AG08396 (cell line): ENCODE measurements at places on chromosomes 5 and 9.

DNA sequence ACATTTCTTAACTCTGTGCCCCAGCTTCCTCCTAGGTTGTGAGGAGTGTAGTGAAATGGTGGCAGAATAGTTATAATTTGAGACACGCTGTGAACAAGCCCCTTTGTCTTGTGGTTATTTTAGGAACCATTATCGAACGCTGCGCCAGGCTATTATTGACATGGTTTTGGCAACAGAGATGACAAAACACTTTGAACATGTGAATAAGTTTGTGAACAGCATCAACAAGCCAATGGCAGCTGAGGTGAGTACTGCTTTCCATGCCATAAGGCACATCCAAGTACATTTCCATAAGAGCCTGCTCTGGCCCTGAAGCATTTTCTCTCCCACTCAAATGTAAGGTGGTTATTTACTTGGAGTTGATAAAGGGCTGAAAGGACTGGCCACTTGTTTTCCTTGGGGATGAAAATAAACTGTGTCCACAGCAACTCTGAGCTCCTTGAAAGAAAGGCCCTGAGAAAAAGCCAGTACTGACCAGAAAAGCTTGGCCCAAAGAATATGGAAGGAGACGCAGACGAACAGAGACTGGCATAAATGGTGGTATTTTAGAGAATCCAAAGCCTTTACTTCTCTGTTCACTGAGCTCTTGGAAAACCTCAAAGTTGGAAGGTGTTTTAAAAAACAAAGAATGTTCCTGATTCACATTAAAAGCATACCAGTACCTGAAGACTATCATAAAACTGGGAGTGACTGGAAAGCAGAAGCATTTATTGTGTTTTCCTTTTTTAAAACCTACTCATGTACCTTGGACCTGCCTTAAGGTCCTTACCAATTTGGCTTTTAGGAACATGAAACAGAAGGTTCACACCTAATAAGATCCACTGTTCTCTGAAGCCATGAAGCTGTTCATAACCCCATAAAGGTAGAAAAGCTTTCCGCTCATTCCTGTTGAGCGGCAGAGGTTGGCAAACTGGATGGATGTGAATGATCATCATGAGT lies 72.2 kb downstream of the WDR41 start:
- DNase-seq = no peak

GRCh38 chr9:35333551-35333950 lies 156.4 kb upstream of the RUSC2 start:
- peak; percentile 36 for DNase-seq

DNA sequence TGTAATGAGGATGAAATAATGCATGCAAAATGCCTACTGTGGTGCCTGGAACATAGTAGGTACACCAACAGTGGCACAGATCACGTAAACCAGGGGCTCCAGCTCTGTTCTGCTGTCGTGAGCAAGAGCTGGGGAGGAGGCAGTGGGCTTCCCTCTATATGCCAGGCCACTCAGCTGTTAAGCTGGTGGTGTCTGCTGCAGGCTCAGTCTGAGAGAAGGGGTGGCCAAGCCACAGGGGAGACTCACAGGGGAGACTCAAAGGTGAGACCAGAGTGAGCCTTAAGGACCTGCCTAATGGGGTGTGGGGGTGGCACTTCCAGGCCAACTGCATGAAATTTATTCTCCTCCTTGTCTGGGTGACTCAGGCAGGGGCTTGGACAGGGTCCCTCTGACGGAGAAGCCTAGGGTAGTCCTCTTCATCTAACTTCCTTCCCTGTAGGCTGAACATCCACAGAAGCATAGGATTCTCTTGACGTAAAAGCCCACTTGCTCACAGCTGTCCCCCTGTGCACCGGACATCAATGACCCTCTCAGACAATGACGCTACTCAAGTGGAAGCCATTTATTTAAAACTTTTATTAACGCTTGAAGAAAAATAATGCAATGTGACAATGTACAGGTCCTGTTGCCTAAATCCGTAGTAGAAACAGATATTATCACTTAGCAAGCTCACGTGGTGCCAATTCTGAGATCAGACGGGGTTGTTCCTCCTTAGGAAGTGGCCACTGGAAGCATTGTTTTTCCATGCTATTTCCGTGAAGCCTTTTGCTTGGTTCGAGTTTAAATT lies 13.9 kb downstream of the STC2 start:
- DNase-seq = no peak

DNA sequence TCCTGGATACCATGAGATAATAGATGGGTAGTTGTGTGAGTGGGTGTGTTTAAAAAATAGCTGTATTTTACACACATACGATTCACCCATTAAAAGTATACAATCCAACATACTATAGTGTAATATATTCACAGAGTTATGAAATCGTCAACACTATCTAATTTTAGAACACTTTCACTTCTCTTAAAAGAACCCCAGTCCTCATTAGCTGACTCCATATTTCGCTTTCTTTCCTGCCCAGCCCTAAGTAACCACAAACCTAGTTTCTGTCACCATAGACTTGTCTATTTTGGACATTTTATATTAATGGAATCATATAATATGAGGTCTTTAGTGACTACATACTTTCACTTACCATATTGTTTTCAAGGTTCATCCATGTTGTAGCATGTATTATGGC lies 63.8 kb upstream of the S1PR3 start:
- no peak for DNase-seq

DNA sequence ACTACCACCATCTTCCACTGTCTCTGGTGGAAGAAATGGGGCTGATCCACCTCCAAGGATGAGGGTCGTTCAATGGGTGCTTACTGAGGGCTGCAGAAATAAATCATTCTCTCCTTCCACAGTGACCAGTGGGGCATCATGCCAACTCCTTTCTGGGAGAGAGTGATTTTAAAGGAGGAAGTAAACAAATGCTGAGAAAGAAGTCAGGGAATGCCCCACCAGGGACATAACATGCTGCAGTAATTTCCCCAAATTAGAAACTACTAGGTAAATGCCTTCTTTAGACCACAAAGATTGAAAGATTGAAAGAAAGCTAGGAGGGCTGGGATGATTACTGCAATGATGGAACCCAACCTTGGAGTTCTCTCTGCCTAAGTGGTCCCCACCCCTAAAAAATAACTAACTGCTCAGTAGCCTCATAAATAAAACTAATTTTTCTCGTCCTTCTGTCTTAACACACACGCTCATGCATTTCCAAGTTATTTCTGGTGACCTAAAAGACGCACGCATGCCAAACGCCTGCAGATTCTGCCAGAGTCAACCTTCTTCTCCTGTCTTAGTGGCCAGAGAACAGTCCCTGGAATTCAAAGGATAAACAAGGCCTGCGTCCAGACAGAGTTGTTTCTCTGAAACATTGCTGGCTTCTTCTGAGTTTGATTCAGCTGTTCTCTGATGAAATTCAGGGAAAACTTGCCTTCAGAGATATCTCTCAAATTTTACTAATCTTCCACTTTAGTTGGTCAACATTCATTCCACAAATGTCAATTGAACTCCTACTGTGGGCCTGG lies 250.0 kb downstream of the NR3C1 start:
- peak; percentile 62 for DNase-seq

DNA sequence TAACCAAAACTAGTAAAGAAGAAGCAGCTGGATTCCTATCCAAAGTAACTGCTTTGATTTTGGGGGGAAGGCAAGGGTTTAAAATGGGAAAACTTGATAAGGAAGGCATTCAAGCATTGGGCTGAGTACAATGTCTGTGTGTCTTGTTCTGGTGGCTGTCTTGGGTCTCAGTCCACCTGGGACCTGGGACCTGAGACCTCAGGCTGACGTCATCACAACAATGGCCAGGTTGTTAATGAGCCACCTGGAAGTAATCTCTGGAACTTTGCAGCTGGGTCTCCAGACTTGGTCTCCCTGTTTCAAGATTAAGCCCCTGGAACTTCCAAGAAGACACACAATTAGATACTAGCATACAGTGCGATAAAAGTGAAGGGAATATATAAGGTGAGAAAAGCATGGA lies 157.5 kb downstream of the PIK3R1 start:
- DNase-seq = no peak

DNA sequence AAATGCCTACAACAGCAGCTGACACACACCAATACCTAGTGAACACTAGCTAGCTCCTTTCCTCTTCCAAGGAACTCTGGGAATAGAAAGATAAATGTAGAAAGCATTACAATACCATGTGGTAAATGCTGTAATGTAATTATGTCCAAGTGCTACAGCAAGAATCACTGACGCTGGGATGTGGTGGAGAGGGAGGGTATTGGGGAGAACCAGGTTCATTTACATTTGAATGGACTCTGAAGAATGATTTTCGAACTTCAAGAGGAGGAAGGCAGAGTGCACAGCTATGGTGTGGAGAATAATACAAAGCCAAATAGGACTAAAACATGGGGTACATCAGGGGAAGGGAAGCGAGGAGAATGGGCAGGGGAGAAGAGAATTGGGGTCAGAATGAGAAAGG lies 158.0 kb downstream of the CDK5RAP2 start:
- DNase-seq = no peak

- no peak for DNase-seq
Observed at GRCh38 chr5:158701406-158702177, 398.1 kb downstream of the EBF1 start.

DNA sequence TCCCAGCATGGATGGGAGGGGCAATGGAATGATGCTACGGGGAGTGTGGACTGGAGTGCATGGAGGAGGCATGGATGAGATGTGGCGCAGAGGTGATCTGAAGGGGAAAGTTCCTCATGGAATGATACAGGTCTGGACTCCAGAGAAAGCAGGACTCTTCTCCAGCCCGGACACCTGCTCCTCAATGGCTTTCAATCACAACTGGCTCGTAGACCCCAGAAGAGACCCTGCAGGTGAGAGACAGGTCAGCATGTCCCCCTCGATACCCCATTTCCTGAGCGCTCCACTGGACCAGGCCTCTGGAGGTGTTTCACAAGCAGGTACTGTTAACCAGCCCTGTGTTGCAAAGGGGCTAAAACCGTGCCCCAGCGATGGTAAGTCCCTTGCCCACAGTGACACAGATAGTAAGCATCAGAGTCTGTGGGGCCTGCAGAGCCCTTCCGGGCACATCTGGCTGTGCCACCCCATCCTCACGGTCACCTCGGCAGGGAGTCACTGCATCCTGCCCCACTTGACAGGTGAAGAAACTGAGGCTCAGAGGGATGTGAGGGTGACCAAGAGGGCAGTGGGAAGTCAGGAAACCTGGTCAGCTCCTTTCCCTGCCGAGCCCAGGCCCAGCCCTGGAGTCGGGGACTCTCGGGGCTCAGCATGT lies 5.5 kb upstream of the DPM2 start:
- no peak for DNase-seq

DNA sequence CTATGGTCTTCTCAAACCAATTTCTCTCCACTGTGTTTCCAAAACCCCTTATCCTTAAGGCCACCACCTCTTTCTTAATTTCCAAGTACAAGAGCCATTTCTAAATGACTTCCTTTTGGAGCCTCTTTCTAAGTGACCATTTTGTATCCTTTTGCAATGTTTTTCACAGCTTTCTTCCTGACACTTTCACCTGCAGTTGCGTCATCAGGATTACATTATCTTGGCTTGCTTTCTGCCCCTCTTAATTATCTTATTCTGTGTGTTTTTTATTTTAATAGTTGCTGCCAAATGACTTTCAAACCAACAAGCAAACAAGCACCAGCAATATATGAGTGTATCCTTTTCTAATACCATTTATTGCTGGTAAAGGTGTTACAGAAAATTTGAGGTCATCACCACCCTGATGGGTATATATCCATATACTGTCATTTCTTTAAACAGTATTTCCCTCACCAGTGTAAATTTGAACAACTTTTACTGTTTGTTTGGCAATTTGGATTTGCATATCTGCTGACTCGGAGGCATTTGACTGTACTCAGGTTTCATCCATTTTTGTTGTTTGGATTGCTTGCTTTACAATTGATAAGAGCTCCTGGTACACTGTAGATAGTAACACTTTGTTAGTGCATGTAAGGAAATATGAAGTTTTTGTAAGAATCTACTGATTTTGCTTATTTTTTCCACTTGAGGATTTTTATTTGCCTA lies 5.4 kb upstream of the ANXA1 start:
- DNase-seq = no peak

- no peak for DNase-seq
Observed at GRCh38 chr9:110995420-110996340, 42.6 kb downstream of the LPAR1 start.

DNA sequence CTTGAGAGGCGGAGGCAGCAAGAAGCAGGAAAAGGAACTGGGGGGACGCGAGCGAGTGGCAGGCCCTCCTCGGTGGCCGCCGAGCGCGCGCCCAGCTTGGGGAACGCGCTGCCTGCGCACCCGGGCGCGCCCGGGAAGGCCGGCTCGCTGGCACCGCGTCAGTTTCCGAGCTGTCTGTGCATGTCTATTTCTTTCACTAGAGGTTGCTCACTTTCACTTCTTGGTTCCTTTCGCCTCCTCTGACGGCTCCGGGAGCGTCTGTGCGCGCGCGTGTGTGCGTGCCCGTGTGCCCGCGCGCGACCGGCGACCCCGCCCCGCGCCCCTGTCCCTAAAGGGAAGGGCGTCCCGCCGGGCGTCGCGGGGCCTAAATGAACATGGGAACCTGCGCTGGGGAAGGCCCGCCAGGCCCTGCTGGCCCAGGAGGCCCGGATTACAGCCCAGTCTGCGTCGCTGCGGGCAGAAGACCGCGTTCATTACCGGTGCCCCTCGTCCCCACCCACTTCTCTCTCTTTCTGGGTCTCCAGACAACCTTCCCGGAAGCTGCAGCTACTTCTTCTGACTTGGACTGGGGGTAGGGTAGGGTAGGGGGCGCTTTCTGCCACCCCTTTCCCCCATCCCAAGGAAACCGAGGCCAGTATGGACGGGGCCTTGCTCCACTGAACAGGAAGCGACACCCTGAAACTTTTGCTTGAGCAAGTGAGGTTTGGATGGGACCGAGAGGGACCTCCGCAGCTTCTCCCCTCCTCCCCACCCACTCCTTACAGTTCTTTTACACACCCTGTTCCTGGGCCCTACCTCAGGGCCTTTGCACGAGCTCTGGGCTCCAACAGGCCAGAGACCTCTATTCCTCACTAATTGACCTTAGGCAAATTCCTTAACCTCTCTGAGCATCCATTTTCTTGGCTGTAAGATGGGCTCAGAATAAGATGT lies 205.8 kb upstream of the IER5L start:
- DNase-seq = peak; percentile 90

DNA sequence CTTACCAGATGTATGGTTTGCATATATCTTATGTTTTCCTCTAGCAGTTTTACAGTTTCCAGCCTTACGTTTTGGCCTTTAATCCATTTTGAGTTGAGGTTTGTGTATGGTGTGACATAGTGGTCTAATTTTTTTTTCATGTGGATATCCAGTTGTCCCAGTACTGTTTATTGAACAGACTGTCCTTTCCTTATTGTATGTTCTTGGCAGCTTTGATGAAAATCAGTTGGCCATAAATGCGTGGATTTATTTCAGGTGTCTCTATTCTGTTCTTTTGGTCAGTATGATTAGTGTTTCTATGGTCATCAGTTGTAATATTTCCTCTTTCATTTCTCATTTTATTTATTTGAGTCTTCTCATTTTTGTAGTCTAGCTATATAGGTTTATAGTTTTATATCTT lies 42.4 kb downstream of the SRFBP1 start:
- no peak for DNase-seq
